ENCODE measurements at places on chromosomes 5 and 9. TPM values are rescaled to one million over a fixed set of nuclear protein-coding genes. Genes with fewer than 3 reads are reported as not detected.
A peak's percentile ranks its signal among the peaks of the same experiment; 100 is the strongest.

The PCDHAC2 gene
- not detected for polyA plus RNA-seq

DNA sequence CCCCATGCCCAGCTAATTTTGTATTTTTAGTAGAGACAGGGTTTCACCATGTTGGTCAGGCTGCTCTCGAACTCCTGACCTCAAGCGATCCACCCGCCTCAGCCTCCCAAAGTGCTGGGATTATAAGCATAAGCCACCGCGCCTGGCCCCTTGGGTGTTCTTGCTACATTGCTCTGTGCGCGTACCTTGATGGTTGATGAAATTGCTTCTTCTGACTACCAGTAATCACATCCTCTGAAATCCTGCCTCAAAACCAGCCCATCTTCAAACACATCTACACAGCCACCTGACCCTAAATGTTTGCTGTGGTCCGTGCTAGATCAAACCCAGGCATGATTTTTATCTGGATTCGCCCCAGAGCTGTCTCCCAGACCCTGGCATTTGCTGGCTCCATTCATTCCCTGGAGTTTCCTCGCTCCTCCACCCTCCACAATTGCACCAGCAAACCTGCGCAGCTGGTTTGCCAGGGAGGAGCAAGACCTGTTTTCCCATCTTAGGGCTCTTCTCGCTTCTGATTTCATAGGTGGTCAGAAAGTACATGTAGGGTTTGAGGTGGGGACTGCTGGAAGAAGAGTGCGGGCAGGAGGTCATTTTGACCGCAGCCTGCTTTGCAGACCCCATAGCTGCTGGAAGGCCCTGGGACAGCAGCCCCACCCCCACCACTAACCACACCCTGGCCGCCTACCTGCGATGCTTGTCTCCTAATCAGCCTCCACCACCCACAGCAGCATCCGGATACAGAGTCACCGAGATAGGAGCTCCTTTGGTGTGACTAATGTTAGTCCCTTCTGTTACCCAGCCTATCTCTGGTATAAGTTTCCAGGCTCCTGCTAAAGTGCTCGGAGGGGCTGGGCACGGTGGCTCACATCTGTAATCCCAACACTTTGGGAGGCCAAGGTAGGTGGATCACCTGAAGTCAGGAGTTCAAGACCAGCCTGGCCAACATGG, 22.7 kb downstream of the SWI5 start:
- no peak for DNase-seq

GRCh38 chr5:74465724-74466123, 174.8 kb downstream of the ENC1 start:
- no peak for DNase-seq

The NUTM2G gene
- polyA plus RNA-seq: 0.11 TPM

The FPGS gene
- polyA plus RNA-seq: 40.1 TPM

- DNase-seq: no peak
Observed at GRCh38 chr5:135186662-135187522, 152.9 kb upstream of the PITX1 start.

The CD274 gene
- polyA plus RNA-seq: 1.6 TPM

DNA sequence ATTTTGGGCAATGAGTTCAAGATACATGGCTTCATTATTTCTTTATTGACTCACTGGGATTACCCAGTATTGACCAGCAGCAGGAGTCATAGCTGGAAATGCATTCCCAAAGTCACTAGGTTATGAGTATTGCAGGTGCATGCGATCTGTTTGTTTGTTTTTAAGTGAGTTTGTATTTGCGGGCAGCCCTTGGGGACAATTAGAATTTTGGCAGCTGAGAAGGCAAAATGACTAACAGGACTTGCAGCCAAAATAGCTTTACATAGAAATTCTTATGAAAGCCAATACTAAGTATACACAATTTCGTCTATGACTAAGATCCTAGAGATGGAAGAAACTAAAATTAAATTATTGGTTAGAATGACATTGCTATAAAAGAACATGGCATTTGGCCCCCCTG, 18.1 kb upstream of the RGMB start:
- DNase-seq: no peak

DNA sequence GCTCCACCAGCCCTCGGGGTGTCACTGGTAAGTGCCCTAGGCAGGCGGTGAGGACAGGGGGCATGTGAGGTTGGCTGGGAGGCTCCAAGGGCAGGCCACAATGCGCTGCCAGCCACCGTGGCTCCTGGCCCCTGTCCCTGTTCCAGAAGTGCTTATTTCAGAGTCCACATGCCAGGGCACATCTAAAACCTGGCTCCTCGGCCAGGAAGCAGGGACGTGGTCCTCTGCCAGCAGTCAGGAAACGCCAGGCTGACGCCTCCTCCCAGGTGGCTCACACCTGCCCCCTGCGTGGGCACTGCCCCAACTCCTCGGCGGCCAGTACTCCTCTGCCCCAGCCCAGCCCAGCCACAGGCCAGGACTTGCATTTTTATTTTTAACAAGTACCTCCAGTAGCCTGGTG, 68.5 kb downstream of the SECISBP2 start:
- no peak for DNase-seq

The DPM2 gene
- 30.6 TPM for polyA plus RNA-seq

- DNase-seq: no peak
Observed at GRCh38 chr5:36402512-36402906, 100.8 kb upstream of the RANBP3L start.

DNA sequence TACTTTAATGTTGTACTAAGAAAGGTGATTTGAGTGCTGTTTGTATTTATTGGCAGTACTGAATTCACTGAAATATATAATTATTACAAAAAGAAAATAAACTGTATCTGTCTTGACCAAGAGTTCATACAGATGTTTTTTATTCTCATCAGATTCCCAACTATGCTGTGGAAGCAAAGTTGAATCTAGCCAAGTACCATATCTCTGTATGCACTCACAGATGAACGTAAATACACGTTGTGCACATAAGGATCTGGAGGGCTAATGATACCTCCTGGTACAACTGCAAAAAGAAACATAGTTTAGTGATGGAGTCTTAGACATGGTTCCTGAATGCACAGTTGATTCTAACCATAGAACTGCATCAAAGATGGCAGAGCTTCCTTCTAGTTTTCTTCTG, 169.4 kb downstream of the CD180 start:
- no peak for DNase-seq

The KCNIP1 gene
- polyA plus RNA-seq: not detected

The RMRP gene
- not detected for polyA plus RNA-seq

- DNase-seq: no peak
Observed at GRCh38 chr5:164097749-164098148, 592.3 kb downstream of the MAT2B start.

DNA sequence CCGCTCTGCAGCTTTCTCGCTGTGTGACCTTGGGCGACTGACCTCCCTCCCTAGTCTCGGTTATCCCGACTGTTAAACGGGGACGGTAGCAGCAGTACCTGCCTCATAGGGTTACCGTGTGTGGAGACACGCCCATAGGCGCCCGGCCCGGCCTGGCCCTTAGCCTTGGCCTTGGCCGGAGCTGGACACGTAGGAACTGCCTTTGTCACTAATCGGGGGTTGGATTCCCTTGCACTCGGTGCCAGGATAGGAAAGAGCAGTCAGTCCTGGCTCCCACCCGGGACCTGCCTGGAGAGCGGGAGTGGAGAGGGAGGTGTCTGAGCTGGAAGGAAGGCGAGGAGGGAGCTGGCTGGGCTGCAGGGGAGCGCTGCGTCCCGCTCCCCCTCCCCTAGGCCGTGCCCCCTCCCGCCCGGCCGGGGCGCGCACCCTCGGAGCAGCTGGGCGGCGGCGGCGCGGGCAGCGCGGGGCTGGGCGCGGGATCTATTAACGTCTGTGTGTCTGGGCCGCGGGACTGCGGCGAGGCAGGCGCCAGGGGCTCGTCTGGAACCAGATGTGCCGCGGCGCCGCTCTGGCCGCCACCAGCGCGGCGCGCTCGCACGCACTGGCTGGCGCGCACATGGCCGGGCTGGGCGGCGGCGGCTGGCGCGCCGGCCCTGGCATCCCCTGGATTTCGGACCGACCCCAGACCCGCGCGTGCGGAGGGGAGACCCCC, 31.7 kb downstream of the PRRX2 start:
- DNase-seq: no peak

The SPINK13 gene
- not detected for polyA plus RNA-seq

DNA sequence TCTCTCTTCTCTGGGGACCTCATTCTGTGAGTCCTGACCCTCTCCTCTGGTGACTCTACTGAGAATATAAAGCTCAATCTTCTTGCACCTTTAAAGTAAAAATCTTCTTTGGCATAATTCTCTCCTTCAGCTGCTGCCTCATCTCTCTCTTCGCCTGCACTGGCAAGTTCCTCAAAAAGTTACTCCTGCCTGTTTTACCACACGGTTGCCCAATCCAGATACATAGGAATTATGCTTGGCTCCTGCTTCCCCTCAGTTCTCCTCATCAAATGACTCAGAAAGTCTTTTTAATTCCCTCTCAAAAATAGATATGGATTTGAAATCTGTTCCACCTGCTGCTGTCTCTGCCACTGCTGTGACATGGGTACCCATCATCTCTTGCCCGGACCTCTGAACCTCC, 14.4 kb upstream of the HRCT1 start:
- no peak for DNase-seq

DNA sequence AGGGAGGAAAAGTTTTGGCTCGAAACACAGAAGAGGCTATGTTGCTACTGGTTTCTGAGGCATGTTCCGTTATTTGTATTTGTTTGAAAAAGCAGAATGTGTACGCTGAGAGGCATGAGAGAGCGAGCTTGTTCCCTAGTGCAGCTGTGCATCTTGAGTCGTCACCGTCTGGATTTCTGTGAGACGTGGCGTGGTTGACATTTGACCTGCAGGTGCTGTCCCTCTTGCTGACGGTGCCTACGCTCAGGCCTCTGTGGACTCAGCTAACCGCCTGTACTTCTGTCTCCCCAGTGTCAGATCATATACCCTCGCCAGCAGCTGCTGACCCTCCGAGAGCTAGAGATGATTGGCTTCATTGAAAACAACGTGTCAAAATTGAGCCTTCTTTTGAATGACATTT, 21.5 kb downstream of the TRIP13 start:
- no peak for DNase-seq

GRCh38 chr5:6087576-6087975, 290.8 kb downstream of the MED10 start:
- no peak for DNase-seq

The ASTN2 gene
- polyA plus RNA-seq: 7.4 TPM

DNA sequence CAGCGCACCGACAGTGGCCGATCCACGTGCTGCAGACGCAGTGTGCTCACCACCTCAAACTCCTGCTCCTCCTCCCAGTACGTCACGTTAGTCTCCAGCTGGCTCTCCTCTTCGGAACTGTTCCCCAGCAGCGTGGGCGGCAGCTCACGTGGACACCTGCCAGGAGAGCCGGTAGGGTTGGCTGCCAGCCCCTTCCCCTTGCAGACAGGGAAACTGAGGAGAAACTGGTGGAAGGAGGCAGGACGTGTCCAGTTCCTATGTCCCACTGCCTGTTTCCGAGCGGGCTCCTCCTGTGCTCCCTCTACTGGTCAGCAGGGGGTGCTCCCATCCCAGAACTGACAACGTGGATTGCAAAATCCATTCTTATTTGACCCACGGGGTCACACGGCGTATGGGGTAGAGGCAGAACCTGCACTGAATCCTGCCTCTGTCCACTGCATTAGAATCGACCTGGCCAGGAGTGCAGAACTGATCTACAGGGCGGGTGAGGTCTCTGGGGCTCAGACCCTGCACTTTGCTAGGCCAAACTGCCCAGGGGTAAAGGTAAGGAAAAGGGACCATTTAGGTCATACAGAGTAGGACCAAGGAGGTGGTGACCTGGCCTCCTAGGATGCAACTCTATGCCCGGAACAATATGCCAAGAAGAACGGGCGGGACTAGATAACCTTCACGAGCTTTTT, 25.7 kb downstream of the PDGFRB start:
- peak; percentile 52 for DNase-seq

The PCDHGA11 gene
- not detected for polyA plus RNA-seq

The SOWAHA gene
- not detected for polyA plus RNA-seq

- no peak for DNase-seq
Observed at GRCh38 chr5:161258438-161258837, 288.1 kb downstream of the GABRB2 start.

The PLAC8L1 gene
- polyA plus RNA-seq: not detected

- no peak for DNase-seq
Observed at GRCh38 chr9:35797311-35798109, 6.1 kb downstream of the NPR2 start.

DNA sequence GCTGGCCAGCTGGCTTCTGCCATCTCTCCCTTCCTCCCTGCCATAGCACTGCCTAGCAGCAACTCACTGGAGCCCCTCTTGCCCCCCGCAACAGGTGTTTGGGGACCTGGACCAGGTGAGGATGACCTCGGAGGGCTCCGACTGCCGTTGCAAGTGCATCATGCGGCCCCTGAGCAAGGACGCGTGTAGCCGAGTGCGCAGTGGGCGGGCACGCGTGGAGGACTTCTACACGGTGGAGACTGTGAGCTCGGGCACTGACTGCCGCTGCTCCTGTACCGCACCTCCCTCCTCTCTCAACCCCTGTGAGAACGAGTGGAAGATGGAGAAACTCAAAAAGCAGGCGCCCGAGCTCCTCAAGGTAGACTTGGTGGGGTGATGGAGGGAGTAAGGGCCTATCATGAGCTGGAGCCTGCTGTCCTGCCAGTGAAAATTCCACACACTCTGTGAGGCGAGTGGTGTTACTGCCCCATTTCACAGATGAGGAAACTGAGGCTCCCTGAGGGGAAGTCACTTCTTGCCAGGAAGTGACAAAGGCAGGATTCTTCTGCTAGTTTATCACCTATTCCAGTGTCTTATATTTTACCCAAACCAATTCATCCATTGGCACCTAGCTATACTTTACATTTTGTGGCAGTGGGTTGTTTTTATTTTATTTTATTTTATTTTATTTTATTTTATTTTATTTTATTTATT, 10.1 kb downstream of the OLFML2A start:
- no peak for DNase-seq

GRCh38 chr5:87136733-87137132, 130.9 kb upstream of the RASA1 start:
- no peak for DNase-seq

DNA sequence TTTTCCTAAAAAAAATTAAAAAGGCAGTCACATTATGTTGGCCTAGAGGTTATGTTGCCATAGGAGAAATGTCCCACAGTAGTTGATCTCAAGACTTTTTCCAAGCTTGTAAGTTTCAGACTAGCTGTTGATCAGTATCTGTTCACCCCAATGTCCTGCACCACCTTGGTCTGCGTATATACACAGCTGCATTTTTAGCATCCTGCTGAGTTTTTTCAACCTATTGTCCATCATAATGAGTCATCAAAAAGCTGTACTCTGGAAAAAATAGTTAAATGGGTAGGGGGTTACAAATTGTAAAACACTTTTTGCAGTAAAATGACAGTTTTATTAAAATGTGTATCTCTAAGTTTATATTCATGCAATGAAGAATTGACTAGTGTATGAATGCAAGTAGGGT, 53.2 kb upstream of the TMEM171 start:
- DNase-seq: no peak

- no peak for DNase-seq
Observed at GRCh38 chr9:13915591-13916301, 398.2 kb downstream of the NFIB start.

Measured in CD4-positive, CD25-positive, alpha-beta regulatory T cell (primary cell).